ENCODE measurements at places on chromosomes 6 and 20.

DNA sequence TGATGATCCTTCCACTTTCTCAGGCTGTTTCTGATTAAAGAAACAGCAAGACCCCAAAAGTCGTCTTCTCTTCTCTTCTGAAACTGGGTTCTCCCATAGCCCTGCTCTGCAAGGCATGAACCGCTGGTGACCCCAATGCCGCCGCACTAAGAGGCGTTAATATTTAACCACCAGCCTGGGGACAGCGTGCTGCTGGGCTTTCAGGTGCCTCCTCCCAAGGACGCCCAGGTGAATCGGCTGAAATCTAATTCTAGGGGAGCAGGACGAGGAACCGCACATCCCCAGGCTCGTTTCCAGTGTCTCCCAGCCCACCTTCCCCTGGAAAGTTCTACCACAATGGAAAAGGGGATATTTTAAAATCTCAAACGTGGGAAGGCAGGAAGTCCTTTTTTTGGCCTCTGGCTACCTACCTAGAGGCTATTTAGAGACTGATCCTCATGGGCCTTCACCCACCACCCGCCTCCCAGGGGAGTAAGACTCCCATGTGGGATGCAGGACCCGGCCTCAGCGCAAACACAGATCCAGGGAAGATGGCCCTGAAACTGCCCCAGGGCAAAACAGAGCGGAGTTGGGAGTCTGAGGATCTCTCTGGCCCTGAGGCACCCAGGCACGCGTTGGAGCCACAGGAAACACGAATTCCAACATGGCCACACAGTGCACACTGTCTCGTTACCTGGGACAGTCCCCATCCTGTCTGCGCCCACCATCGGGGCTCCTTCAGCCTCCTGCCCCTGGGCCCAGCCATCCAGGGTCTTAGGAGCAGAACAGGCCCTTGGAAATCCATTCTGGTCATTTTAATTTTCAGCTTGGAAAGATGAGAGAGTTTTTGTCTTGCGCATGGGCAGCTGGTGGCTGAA, 56.2 kb downstream of the BMP7 start:
- DNase-seq: no peak

DNA sequence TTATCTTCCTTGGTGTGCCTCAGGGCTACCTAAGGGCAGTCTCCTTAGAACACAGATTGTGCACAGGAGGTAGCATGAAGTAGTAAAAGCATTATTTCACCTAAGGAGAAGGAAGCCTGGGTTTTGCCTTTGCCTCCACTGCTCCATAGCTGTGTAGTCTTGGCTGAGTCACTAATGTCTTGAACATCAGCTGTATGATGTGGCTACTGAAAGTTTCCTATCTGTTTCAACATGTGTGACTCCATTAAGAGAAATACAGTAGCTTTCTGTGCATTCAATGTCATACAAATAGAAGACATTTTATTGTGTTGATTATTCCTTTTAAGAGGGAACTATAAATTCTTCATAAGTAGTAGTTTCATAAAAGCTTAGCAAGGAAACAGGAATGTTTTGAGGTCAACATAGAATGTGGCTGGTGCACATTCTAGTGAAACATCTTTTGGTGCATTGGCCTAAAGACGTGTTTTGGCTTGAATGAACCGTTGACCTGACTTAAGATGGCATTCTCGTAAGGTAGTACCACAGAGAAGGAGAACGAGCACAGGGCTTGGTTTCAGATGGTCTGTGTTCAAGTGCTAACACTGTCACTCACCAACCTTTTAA, 70.6 kb downstream of the CTNNBL1 start:
- no peak for DNase-seq

- no peak for DNase-seq
Measured at GRCh38 chr6:149244105-149244504, 73.4 kb upstream of the TAB2 start.

DNA sequence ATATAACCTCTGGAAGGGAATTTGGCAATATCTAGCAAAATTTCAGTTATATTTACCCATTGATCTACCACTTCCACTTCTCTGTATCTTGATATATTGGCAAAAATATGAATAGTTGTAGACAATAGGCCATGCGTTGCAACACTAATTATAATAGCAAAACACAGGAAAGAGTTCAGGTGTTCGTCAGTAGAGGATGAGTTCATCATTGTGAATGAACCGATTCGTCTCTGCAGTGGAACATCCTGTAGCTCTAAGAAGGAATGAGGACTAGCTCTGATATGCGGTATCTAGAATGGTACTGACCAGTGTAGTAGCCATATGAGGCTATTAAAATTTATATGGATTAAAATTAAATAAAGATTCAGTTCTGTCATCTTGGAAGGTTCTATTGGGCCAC, 8.3 kb downstream of the FAM83D start:
- no peak for DNase-seq

- DNase-seq: no peak
Measured at GRCh38 chr6:24207413-24207812, 81.4 kb downstream of the NRSN1 start.

Measured in fibroblast of skin of right quadriceps (primary cell).